Glutamatergic neuron (in vitro differentiated cells): ENCODE measurements at places on chromosomes 11 and 22. TPM values are rescaled to one million over a fixed set of nuclear protein-coding genes. Genes with fewer than 3 reads are reported as not detected.

DNA sequence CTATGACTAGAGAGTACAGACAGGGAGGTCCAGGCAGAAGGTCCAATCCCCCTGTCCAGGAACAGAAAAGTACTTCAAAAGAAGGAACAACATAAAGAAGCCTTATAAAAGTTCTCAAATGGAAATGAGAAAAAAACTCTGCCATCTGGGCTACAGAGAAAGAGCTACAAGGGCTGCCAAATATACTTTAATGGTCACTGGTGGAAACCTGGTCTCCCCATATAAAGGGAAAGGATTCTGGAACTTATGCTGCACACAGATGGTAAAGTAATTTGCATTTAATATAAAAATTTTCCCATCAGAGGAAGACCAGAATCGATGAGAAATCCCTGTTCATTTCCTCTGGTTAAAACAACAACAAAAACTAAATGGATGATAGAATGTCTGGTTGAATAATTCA, 119.4 kb upstream of the MTMR2 start:
- no peak for DNase-seq

DNA sequence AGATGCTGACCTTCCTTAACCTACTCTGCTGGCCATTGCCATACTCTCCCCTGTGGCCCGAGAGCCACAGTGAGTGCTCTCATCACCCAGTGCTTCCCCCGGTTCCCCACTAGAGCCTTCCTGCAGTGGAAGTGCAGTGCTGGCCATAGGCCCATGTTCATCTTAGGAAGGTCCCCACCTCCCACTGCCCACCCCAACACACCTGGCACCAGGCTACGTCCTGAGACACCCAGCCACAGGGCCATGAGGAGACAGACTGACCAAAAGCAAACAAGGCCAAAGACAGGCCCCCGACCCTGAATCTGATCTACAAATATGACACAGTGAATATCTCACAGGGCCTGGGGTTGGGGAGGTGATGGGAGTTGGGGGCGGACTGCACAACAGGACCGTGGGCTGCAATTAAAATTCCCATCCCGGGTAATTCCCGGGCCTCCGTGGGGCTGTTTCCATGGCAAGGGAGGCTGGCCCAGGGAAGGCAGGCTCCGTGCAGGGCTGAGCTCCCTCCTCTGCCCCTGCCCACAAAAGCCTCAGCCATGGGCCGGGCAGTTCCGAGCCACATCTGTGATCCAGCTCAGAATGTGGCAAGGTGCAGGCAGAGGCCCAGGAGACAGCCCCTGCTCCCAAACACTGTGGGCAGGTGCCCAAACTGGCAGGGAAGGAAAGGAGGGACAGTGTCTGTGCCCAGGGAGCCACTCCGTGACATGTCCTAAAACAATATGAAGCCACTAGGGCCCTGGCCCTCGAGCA, 5.1 kb upstream of the CHST1 start:
- DNase-seq, result no peak

DNA sequence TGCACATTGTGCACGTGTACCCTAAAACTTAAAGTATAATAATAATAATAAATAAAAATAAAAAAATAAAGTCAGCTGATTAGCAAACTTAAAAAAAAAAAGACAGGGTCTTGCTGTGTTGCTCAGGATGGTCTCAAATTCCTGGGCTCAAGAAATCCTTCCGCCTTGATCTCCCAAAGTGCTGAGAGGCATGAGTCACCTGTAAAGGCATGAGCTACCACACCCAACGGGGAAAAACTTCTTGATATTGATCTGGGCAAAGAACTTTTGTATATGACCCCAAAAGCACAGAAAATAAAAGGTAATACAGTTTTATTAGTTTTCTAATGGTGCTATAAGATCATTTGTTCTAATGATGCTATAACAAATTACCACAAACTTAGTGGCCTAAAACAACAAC, 46.1 kb downstream of the ENTHD1 start:
- no peak for DNase-seq

DNA sequence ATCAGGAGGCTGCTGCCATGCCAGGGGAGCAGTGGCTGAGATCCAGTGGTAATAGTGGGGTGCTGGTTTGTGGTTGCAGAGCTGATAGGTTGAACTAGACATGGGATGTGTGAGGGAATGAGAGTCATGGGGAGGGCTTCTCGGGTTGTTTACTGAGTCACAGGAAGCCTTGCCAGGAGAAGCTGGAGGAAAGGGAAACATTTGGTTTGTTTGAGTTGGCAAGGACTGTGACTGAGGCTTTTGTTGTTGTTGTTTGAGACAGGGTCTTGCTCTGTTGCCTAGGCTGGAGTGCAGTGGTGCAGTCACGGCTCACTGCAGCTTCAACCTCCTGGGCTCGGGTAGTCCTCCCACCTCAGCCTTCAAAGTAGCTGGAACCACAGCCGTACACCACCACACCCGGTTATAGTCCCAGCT, 49.3 kb downstream of the CABIN1 start:
- no peak for DNase-seq

DNA sequence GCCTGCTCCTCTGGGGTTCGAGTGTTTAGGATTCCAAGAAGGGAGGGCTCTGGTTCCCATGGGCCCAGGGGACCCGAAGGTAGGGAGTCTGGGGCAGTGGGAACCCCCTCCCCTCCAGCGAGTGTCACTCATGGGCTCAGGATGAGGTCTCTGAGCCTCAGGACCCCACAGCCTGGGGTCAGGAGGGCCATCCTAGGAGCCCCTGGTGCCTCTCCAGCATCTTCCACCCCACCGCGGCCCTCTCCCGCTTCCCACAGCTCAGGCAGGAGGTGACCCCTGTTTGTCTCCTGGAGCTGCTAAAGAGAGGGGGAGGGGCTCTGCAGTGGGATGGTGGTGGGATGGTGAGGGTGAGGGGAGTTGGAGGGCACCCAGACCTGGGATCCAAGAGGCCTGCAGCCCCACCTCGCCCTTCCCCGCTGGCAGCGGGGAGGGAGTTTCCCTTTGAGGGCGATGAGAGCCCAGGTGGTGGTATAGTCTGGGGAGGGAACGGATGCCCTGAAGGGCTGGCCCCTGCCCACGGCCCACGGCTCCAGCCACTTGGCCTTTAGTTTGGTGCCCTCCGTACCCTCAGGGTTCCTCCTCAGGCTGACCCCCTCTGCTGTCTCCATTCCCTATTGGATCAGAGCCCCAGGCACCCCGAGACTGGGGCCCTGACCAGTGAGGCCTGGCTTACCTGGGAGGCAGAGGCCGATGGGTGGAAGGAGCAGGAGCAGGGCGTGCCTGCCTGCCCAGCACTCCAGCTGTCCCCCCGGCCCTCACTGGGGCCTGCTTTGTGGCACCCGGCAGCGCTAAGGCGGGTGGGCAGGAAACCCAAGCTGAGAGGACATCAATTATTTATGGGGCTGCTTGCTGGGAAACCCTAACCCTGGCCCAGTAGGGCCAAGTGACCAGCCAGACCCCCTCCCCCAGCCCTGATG, 1.1 kb upstream of the CABP4 start:
- no peak for DNase-seq

DNA sequence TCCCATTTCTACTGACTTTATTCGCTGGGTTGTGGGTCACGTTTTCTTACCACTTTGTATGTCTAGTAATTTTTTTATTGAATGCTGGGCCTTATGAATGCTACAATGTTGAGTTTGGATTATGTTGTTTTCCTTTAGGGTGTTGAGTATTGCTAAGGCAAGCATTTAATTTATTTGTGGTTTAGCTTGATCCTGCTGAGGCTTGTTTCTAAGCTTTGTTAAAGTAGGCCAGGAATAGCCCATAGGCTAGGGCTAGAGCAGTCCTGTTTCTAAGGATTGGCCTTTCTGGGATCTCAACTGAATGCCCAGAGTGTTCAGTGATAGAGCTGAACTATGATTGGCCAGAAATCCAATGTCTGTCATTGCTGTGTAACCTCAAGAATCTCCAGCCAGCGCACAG, 56.1 kb upstream of the LDLRAD3 start:
- no peak for DNase-seq

DNA sequence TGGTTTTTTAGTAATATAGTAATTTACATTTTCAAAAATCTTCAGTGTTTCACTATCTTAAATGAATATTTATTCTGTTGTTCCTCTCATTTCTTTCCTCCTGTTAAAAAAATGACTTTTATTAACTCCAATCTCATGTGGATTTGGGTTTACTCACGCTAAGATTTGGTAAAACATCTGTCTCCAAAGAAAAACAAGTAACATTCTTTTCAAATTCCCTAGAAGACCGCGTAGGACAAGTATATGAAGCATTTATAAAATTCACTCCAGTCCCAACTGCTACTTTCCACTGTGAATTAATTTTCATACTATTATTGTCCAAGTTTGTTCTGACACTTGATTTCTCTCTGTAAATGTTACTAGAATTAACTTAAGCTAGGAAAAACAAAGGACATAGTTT, 26.2 kb downstream of the SBF2 start:
- no peak for DNase-seq

GRCh38 chr22:16847271-16847670, 22.1 kb upstream of the XKR3 start:
- no peak for DNase-seq

GRCh38 chr11:96272529-96273222, 70.3 kb downstream of the MAML2 start:
- no peak for DNase-seq

DNA sequence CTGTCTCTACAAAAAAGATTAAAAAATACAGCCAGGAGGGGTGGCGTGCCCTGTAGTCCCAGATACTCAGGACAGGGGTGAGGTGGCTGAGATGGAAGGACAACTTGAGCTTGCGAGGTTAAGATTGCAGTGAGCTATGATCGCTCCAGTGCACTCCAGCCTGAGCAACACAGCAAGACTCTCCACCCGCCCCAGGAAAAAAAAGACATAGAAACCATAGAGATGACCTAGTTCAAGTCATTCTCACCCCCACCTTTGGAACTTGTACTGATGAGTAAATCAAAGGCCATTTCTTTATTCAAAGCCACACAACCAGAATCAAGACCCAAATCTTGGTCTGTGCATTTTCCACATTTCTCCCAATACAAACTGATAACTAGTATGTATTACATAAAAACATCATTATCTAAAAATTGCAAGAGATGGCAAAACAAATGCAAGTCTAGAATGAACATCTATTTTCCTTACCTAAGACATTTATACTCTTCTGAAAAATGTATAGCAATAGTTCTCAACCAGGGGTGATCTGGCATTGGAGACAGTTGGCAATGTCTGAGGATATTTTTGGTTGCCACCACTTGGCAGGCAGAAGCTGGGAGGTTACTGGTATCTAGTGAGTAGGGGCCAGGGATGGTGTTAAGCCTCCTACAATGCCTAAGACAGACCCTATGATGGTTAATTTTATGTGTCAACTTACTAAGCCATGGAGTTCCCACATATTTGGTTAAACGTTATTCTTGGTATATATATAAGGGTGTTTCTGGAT, 34.6 kb downstream of the LGR4 start:
- DNase-seq, result no peak

DNA sequence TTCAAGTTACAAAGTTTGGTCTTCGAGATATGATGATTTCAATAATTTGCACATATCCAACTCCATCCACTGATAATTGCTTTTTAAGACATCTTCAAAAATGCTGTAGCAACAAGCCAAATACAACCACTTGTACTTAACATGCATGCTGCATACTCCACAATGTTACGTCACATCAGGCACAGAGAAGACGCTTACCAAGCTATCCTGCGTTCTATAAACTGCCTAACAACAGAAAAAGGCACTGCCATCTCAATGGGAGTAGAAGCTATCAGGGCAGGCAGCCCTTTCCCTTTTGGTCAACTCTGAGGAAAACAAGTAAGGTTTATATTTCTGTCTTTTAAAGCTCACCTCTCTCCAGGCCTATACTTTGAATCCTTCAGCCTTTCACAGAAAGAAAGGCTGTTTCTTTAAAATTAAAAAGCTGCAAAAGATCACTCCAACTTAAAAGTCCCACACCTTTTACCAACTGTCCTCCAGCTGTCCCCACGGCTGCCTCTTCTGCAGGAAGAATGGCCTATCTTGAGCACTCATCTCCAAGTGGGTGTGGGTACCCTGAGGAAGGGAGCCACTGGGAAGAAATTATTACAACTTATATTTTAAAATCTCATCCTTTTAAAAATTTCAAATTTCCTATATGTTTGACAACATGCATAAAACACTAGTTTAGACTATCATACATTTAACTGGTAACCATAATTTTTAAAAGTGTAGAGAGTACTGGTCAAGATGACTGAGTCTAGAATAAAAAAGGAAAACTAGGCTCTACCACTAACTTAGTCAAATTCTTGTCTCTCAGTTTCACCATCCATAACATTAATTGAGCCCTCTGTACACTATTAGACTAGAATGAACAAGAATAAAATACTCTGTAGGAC, 14.5 kb downstream of the PHF21A start:
- no peak for DNase-seq

DNA sequence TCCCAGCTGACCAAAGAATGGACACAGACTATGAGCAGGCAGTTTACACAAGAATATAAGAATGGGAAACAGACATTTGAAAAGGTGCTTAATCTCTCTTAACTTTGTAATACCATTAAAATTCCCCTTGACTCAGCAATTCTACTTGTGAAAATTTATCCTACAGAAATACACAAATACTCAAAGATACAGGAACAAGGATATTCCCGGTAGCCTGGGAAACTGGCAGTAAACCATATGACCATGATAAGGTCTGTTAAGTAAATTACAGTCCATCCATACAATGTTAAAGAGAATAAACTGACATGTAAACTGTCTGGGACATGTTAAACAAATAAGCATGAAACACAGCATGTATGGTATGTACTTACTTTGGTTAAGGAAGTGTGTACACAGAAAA, 8.7 kb upstream of the MTFP1 start:
- DNase-seq, result no peak

GRCh38 chr11:70174547-70175235, 28.4 kb upstream of the FADD start:
- DNase-seq, result no peak

GRCh38 chr22:30240541-30241417, 5.8 kb downstream of the LIF start:
- no peak for DNase-seq

GRCh38 chr11:3177931-3178330, 12.8 kb upstream of the OSBPL5 start:
- DNase-seq, result no peak

Gene RASSF10
- not detected for total RNA-seq

Gene THY1
- 22.0 TPM for total RNA-seq

Gene CALCB
- total RNA-seq, result 0.74 TPM

Gene RASD2
- 0.20 TPM for total RNA-seq

Gene PGM2L1
- total RNA-seq, result 97.2 TPM

Gene MMP20
- not detected for total RNA-seq

Gene PARVA
- 15.0 TPM for total RNA-seq

Gene TMEM191C
- total RNA-seq, result 11.5 TPM

Gene OR4C46
- not detected for total RNA-seq
